ENCODE measurements at places on chromosomes 1 and 21.

GRCh38 chr1:1304331-1305299 is 3.1 kb downstream of the ACAP3 start:
- no peak for DNase-seq

DNA sequence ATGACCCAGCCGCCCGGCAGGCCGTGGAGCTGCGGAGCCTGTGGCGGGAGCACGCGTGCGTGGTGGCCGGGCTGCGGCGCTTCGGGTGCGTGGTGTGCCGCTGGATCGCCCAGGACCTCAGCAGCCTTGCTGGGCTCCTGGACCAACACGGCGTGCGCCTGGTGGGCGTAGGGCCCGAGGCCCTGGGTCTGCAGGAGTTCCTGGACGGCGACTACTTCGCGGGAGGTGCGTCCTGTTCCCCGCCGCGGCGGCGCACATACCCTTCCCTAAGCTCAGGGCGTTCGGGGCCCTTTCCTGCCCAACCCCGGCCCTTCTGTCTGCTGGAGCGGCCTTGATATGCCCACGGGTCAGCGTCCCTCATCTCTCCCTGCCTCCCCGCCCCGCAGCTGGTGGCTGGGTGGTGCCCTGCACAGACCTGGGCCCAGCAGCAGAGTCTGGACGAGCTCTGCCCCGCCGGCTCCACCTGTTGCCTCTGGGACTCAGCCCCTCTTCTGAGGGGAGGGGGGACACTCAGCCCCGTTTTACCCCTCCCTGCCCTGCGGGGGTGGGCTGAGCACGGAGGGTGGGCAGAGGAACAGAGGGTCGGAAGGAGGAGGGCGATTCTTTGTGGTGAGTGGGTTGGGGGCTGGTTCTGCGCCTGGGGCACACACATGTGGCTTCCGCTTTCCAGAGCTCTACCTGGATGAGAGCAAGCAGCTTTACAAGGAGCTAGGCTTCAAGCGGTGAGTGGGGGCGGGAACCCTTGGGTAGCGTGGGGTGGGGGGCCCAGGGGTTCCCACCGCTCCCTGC is 688 bp downstream of the PRXL2B start:
- no peak for DNase-seq

GRCh38 chr1:79293611-79294010 is 287.1 kb upstream of the ADGRL4 start:
- DNase-seq = no peak

DNA sequence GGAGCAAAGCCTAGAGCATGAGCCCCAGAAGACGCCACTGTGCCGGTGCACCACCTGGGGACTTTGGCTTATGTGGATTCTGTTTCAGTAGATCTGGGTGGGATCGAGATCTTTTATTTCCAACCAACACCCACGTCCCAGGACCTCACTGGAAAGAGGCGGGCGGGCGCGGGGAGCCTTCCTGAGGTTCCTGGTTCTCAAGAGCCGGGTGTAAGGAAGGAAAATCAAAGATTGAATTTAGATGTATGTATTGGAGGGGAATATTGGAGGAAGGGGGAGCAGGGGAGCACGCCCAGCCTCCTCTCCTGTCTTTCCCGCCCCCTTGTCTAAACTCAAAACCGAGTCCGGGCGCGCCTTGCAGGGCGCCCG is 6.2 kb upstream of the OLIG2 start:
- no peak for DNase-seq

GRCh38 chr1:224057461-224058199 is 56.3 kb upstream of the FBXO28 start:
- no peak for DNase-seq

DNA sequence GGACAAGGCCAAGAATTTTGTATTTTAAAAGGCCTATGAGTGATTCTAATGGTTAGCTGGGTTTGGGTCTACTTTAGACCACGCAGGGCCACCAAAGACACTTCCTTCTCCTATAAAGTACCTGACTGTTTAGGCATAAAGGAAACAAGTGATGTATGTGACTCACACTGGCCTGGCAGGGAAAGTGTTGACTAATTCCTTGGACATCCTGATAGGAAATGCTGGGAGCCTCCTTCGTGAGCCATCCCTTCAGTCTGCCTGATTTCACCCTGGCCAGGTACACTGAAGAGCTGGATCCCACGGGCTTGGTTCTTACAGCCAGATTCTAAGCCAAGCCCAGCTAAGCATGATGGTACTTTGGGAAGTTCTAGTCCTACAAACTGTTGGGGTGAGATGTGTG is 100.5 kb upstream of the HMGB4 start:
- DNase-seq = no peak

GRCh38 chr1:205477759-205478247 is 22.0 kb upstream of the BLACAT1 start:
- no peak for DNase-seq

All from esophagus squamous epithelium (tissue), 5 donors.